ENCODE measurements at places on chromosomes 4 and X.

GRCh38 chr4:125323654-125324053 lies 8.9 kb downstream of the FAT4 start:
- DNase-seq: no peak

DNA sequence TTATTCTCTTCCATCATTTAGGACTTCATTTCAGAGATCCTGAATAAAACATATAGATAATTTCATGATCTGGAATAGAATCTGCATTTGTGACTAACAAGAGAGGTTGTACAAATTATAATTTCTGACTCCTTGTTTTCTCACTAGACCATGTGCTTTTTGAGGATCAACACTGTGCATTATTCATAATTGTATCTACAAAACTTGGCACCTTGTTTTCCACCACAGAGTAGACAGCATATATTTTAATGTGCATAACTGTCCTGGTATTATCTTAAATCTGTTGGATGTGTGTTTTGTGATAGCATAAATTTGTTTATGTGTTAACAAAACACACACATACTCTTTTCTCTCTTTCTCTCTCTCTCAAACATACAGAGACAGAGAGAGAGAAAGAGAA lies 514.9 kb upstream of the GALNT7 start:
- DNase-seq: no peak

GRCh38 chrX:2545144-2545543 lies 44.4 kb upstream of the DHRSX start:
- no peak for DNase-seq

- peak; percentile 29 for DNase-seq
Observed at GRCh38 chr4:150769248-150769647, 187.3 kb downstream of the MAB21L2 start.

DNA sequence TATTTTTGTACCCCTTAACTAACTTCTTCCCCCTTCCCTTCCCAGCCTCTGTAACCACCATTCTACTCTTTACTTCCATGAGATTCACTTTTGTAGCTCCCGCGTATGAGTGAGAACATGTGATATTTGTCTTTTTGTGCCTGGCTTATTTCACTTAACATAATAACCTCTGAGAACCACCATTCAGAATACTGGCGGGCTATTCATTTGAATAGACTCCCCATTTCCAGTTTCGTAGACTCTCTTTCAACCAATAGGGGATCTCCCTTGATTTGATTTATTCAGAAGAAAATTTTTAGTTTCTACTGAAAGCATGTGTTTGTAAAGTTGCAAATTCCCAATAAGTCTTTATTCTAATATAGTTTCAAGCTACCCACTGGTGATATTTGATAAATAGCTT lies 117.2 kb downstream of the GATB start:
- DNase-seq: no peak

- no peak for DNase-seq
Observed at GRCh38 chr4:1830642-1831228, 25.2 kb downstream of the LETM1 start.

DNA sequence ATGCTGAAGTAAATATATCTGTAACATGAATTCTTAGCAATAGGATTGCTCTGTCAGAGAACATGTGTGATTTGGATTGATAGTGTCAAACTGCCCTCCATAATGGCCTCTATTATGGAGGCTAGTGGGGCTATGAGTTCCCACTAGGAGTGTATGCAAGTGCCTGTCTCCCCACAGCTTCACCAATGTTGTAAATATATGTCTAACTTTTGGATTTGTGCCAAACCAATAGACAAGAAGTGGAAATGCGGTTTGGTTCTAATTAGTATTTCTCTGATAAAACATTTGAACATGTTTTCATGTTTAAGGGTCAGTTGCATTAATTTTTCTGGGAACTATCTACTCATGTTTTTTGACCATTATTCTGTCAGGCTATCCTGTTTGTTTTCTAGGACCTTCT lies 28.1 kb downstream of the GPAT3 start:
- no peak for DNase-seq

- peak; percentile 74 for DNase-seq
Observed at GRCh38 chr4:54439831-54440243, 210.7 kb downstream of the PDGFRA start.

- DNase-seq: no peak
Observed at GRCh38 chrX:119325456-119325855, 73.7 kb upstream of the SLC25A43 start.

DNA sequence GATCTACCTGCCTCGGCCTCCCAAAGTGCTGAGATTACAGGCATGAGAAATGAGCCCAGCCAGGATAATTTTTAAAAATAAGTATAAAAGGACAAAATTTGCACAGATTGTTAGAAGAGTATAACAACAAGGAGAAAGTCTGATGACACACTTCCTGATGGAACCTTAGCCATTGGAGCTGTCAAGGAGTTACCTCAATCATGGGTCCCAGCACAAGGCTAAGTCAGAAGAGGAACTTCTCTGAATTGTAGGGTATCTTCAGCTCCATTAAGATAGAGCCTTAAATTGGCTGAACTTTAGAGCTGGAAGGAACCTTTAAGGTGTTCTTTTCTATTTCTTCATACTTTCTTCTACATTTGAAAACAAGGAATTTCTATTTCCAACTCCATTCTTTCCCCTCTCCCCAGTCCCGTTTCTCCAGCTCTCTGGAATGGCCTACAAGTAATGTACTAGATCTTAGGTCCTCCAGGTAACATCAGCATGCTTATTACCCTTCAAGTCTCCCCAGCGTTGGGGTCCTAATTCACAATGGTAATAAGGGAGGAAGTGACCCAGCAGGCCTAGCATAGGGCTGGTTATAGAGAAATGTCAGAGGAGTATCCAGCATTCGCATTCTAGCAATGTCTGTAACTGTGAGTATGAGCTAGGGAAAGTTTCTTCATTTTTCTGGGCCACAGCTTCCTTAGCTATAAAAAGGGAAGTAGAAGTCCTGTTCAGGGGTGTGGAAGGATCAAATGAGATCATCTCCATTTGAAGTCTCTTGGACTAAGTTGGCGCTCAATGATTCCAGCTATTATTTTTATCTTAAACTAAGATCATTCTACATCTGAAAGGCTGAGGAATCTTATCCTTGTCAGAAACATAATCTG lies 18.5 kb upstream of the RBPJ start:
- peak; percentile 87 for DNase-seq

DNA sequence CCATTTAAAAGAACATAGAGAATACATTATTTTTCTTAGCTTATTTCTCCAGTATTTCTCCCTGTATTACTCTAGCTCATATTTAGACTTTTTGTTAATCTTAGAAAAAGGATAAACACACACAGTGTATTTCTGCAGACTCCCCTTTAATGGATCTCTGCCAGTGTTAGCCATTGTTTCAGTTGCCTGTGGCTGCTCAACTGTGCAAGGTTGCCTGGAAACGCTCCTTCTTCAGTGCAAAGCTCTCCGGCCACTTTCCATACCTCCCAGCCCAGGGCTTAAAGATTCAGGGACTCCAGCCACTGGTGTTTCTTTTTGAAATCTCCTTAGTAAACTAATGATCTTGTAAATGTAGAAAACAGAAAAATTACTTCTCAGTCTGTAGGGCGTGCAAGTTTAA lies 104.9 kb downstream of the SLIT2 start:
- no peak for DNase-seq

- no peak for DNase-seq
Observed at GRCh38 chr4:157591245-157591644, 370.7 kb downstream of the GRIA2 start.

DNA sequence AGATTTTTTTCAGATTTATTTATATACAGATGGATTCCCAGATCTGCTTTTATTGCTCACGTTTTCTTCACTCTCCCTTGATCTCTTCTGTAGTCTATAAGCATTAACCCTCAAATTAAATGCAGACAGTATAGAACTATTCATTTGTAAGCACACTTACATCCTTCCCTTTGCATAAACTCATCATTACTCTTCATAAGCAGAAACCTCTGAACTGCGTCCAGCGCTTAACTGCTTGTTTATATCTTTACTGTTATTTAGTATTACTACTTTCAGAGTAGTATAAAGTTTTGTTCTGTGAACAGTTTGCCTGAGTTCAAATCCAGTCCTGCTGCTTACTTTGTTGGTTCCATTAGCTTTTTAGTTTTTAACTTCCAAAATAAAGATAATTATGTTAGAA lies 132.9 kb downstream of the STIM2 start:
- no peak for DNase-seq

GRCh38 chr4:119238068-119238722 lies 25.7 kb downstream of the USP53 start:
- DNase-seq: no peak

GRCh38 chr4:3436048-3436797 lies 5.5 kb upstream of the HGFAC start:
- no peak for DNase-seq

DNA sequence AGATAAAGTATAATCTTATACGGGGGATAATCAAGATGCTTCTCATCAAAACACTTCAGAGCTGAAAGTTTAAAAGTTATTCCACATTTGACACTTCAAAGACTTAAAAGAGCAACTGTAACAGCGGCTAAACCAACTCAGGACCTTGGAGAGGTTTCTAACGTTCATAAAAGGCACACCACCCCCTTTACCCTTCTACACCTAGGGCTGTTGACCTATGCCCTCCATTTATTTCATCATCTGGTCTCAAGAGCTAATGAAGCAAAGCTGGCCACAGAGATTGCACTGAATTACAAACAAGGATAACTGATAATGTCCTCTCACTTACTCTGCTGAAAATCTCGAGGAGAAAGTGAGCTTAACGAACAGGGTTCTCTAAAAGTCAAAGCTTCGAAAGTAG lies 1.1 kb upstream of the RPS6KA6 start:
- no peak for DNase-seq

DNA sequence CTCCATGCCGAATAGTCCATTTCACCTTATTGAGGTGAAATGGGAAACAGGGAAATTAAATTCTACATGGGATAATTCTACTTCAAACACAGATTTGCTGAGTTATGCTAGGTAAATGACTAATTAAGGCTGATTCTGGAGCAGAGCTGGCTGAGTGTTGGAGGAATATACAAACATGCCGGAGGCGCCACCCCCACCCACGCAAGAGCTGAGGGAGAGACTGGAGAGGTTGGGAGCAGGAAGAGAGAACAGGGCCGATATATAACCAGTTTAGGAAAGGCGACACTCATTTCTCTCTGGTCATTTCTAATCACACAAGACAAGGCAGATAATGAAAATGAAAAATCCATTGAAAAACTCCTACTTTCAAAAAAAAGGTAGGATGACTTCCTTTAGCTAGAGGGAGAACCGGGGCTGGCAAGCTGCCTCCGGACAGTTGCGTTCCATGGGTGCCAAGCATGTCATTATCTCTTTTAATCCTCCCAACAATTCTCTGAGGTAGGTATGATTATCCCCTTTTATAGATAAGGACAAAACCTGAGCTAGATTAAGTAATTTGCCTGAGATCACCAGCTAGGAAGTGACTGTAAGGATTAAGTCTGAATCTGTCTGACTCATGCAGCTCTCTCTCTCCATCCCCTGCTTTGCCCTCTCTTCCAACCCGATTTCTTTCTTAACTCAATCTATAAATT lies 27.6 kb upstream of the CFAP299 start:
- no peak for DNase-seq

- no peak for DNase-seq
Observed at GRCh38 chr4:62544428-62544827, 1344.3 kb downstream of the ADGRL3 start.

GRCh38 chrX:10612215-10612614 lies 8.2 kb downstream of the MID1 start:
- DNase-seq: no peak

GRCh38 chrX:31124536-31124935 lies 52.7 kb upstream of the FTHL17 start:
- DNase-seq: no peak

- no peak for DNase-seq
Observed at GRCh38 chr4:3879681-3880614, 113.8 kb downstream of the ADRA2C start.

DNA sequence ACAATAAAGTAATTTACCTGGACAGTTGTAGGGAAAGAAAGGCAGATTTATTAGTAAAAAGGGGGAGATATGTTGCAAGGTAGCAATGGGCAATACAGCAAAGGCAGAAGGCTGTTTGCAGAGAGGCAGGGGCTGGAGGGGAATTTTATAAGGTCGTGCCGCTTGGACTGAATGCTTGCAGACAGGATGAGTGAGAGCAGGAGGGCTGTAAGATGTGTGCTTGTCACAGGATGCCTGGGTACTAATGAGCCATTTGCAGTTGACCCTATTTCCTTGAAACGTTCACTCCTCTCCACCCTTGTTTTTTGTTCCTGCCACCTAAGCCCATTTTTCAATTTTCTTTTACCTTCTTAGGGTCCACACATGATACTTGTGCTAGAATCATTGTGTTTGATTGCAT lies 214.7 kb downstream of the TRAM1L1 start:
- DNase-seq: no peak

DNA sequence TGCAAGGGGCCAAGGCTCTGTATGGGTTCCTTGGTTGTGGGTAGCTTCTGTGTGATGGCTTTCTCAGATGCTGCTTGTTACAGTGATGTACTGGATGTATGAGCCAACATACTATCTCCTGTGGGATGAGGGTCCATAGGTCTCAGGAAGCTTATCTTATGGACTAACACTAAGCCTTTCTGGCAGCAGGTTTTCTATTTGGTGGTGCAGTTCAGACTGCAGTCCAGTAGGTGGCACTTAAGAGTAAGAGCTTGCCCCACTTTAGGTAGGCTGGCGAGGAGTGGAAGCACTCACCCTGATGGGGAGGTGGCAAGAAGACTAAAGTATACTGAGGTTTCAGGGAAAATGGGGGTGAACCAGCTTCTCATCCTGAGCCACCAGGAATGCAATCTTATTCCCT lies 306.7 kb upstream of the MAOA start:
- peak; percentile 10 for DNase-seq

DNA sequence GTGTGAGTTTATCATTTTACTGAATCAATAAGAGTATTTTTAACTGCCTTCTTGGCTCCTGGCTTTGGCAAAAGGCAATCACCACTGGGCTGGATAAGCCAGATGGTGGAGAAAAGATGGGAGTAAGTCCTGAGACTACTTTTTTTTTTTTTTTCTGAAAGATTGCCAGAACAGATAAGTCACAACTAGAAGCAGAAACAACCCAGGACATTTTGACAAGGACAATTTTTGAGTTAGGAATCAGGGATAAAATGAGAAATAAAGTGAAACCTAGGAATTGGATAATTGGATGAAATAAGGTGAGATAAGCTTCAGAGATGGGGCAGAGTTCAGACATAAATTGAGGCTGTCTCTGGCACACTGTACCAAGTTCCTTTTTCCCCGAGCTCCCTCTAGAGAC lies 471.0 kb downstream of the KLHL13 start:
- DNase-seq: no peak

- no peak for DNase-seq
Observed at GRCh38 chr4:1588306-1588705, 95.8 kb downstream of the FAM53A start.

- no peak for DNase-seq
Observed at GRCh38 chrX:115696039-115696438, 135.1 kb downstream of the PLS3 start.

- no peak for DNase-seq
Observed at GRCh38 chr4:7616193-7616592, 181.5 kb upstream of the PSAPL1 start.

DNA sequence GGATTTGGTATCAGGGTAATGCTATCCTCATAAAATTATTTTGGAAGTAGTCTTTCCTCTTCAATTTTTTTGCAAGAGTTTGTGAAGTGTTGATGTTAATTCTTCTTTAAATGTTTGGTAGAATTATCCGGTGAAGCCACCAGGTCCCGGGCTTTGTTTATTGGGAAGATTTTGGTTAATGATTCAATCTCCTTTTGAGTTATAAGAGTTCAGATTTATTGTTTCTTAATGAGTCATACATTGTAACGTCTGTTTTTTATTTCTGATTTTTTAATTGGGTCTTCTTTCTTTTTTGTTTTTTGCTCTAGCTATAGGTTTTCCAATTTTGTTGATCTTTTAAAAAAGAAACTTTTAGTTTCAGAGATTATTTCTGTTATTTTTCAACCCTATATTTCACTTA lies 412.3 kb downstream of the PDGFC start:
- DNase-seq: no peak

GRCh38 chrX:45622042-45622423 lies 421.4 kb upstream of the DIPK2B start:
- no peak for DNase-seq
